ENCODE measurements at places on chromosomes 4 and X.

DNA sequence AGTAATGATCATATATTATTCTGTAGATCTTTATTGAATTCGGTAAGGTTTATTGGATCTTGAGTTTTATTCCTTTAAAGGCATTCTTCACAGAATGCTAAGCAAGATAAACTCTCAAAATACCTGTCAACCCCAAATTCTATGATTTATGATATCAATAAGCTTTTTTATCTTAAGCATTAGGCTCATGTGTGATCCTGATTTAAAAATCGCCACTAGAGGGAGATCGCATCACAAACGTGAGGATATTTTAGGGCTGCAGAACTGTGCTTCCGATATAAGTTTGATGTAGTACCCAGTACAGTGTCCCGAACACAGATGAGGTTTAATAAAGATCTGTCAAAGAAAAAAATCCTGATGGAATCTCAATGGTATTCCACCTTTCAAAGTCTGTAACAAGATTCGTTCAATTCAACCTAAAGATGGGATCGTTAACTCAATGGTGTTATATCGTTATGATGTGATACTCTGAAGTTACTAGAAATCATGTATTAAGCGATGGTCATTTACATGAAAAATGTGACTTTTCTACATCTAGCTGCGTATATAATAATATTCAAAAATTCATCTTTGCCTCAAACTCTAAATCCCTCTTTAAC lies 169.0 kb downstream of the CORIN start:
- no peak for DNase-seq

- DNase-seq = no peak
Measured at GRCh38 chr4:11954093-11954492, 525.4 kb upstream of the HS3ST1 start.

DNA sequence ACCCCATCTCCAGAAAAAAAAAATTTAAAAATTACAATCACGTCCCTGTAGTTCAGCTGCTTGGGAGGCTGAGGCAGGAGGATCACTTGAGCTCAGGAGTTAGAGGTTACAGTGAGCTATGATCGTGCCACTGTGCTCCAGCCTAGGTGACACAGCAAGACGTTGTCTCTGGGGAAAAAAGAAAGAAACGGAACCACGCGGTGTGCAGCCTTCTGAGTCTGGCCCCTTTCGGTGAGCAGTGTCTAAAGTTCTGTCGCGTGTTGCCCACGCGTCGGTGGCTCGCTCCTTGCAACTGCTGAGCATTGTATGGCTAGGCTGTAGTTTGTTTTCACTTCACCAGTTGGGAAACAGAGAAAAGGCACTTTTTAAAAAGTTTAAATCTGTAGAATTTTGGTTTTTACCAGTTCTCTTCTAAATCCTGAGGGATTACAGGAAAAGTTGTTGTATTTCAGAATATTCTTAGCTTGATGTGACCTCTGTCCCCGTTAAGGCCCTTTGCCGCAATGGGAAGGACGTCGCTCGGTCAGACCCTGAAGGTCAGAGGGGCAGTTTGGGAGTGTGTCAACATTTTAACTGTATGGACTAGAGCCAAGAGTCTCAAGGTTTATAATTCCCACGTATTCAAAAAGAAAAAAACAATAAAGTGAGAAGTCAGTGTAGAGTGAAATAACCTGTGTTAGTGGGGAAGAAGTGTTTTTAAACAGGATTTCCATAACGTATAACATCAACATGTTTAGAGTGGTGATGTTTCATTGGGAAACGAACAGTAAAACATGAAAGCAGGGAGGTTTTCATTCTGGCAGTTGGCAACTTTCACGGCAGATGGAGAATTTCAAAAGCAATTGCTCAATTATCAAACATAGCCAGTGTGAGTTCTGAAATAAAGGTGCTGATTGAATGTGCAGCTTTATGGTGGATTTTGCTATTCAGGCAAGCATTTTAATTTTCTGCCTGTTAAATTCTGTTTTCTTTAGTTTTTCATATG lies 45.8 kb upstream of the MSANTD1 start:
- peak; percentile 11 for DNase-seq

GRCh38 chr4:186500721-186501304 lies 54.6 kb downstream of the MTNR1A start:
- DNase-seq = no peak

- no peak for DNase-seq
Measured at GRCh38 chr4:101103381-101104142, 243.8 kb downstream of the PPP3CA start.

- DNase-seq = no peak
Measured at GRCh38 chr4:126955292-126956183, 677.2 kb upstream of the INTU start.

GRCh38 chrX:131854581-131854980 lies 168.5 kb upstream of the STK26 start:
- no peak for DNase-seq

GRCh38 chr4:121989715-121990114 lies 37.9 kb upstream of the TRPC3 start:
- no peak for DNase-seq

- DNase-seq = no peak
Measured at GRCh38 chr4:165184220-165184619, 23.1 kb upstream of the KLHL2 start.

DNA sequence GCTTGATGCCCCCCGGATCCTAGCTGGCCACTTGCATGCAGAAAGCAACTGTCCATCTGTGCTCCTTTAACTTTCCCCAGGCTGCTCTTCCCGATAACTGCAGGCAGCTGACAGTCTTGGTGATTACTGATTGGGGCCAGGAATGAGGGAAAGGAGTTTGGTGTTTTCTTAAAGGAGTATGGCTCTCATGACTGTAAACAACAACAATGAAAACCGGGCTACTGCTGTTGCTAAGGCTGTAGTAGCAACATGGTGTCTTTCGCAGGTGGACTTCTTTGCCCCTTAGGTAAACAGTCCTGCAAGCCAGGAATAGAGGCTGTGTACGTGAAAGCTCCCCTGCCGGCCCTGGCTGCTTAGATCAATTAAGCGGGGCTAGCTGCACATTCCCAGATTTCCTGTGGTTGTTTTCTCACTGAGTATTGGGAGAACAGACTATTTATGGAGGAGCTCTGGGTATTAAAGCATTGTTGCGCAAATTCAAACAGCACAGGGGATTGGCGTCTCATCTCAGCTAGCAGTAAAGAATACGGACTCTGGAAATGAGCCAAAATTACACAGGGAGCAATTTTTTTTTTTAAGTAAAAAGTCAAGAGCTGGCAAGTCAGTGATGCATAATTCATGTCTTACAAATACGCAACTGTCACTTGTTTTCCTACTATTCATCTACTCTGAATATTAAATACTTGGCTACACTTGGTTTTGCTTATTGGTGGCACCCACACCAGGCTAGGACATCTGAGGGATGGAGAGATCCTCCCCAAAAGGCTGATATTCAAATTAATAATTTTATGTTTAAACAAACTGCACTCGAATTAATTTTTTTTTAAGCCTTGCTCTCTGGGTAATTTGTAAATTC lies 61.6 kb upstream of the NAP1L5 start:
- no peak for DNase-seq

GRCh38 chrX:130793975-130794374 lies 109.0 kb downstream of the ENOX2 start:
- no peak for DNase-seq

GRCh38 chrX:155127940-155128339 lies 56.6 kb downstream of the BRCC3 start:
- no peak for DNase-seq

- no peak for DNase-seq
Measured at GRCh38 chrX:13664020-13664419, 11.1 kb downstream of the TCEANC start.

DNA sequence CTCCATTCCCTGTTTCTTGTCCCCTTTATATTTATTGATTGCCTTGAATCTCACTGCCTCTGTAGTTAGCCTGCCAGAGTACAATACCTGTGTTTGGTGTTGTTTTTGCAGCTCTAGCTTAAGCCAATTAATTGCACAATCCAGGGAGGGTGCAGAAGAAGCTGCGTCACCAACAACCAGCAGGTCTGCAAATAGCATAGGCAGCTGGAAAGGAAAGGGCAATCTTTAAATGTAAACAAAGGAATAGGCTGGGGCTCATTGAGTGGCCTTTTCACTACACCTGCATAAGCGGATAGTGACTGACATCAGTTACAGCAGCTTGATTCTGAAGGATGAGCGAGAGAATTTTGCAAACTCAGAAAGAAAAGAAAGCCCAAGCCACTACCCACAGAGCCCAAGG lies 106.8 kb upstream of the RAI2 start:
- no peak for DNase-seq

GRCh38 chr4:147801820-147802219 lies 69.9 kb downstream of the ARHGAP10 start:
- no peak for DNase-seq

DNA sequence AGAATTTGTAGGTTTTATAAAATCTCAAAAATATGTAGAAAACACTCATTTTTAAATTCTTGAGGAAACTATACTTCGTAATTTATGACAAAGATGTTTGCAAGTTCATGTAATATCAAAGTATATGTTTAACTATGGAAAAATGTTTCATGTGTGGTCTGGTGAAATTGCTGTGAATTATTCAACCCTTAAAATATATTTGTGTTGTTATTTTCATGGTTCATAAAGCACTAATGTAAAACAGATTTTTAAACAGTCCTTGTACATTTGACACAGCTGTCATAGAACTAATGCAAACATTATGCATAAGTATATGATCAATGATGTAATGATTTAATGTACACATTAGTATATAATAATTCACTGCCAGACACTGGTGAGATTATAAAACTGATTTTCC lies 83.1 kb upstream of the ARSJ start:
- no peak for DNase-seq

GRCh38 chrX:129654652-129655546 lies at the start of gene APLN:
Gene APLN, minus strand, starts transcription at chrX:129654956. Its CDS starts 326 bp downstream, at chrX:129654630.
- no peak for DNase-seq

- DNase-seq = no peak
Measured at GRCh38 chr4:100208964-100209363, 18.7 kb upstream of the DDIT4L start.

DNA sequence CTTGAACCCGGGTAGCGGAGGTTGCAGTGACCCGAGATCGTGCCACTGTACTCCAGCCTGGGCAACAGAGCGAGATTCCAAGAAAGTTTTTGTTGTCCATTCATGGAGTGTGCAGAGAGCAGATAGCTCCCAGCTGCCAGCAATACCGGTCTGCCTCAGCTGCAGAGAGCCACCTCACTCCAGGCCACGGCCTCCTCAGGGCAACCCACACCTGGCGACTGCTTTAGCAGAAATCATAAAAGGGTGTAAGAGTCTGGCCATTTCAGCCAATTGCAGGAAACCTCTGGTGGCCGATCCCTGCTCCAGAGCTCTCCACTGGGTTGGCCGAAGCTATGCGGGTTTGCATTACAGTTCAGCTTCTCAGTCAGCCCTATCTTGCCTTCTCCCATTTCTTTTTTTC lies 227.4 kb upstream of the BCOR start:
- no peak for DNase-seq

DNA sequence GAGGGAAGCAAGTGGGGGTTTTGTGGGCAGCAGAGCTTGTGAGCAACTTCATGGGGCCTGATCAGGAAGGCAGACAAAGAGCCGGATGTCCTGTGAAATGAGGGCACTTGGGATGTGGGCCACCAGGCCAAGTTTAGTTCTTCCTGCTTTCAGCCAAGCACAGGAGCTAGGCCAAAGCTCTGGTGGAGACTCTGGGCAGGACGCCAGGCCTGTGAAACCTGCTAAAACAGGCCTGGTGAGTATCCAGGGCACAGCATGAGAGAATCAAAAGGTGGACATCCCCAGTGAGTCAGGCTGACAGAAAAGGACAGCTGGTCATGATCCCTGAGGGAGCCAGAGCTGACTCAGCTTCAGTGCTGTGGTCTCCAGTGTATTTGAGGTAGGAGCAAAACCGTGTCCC lies 95.7 kb downstream of the NPNT start:
- no peak for DNase-seq

DNA sequence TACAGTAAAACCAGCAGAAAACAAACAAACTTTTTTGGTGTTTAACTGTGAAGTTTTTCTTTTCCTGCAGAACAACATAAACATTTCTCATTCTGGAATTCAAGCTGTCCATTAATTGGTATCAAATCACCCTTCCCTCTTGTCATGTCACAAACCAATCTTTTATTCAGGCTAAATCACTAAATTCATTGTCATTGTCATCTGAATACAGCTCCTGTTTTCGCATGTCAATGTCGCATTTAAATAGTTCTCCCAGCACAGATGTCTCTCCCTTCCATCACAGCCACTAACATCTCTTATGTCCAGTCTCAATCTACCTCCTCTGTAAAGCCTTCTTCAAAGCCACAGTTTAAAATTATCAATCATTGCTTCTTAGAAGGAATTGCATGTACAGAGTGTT lies 192.1 kb upstream of the PCDH10 start:
- DNase-seq = no peak

DNA sequence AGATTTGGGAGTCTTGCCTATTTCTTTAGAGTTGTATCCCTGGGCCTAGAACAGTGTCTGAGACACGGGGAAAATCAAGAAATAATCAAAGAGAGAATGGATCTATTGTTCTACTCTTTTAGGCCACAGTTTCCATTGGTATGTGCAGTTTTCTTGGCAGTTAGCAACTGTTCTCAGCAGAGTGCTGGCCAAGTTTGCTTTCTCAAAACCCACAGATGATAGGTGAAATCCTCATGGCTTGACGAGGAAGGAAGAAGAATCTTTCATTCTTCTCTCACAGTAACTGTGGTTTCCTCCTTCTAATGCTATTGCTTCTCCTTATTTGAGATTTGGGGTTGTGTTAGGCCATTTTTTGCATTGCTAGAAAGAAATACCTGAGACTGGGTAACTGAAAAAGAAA lies 42.2 kb downstream of the AGA start:
- DNase-seq = no peak

- DNase-seq = no peak
Measured at GRCh38 chrX:38672646-38673045, 111.3 kb downstream of the TSPAN7 start.

DNA sequence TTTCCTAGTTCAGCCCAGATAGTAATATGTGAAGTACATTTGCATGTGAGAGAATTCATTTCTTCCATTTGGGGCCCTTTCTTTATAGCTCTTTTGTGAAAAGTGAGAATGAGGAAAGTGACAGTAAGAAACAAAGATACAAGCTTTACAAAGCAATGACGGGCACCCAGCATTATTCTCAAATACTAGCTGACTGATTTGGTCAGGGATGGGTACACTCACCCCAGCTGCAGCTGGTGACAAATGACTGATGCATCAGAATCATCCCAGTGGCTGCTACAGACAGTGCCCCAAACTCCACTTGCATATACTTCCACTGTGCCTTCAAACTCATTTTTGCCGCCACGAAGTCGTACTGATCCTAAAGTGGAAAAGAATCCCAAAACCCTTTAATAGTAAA lies 14.8 kb downstream of the PRSS12 start:
- no peak for DNase-seq

GRCh38 chr4:15006416-15007024 lies 4.2 kb downstream of the CPEB2 start:
- no peak for DNase-seq

DNA sequence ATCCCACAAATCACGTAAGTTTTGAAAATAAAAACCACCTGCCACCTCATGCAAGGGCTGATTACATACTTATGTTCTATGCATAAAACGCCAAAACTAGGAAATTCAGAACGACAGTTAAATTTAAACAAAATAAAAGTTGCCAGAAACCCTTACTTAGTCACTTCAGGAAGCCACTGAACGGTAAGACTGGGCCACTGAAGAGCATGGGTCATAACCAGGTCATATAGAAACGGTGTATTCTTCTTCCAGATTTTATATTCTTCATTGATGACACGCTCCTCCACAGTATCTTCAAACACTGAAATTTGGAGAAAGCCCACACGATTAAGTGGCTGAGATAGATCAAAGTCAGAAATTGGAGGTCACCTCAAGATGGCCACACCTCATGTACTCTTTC lies 1.2 kb downstream of the RBBP7 start:
- DNase-seq = no peak

- no peak for DNase-seq
Measured at GRCh38 chr4:101217353-101218031, 129.8 kb downstream of the PPP3CA start.

GRCh38 chr4:6345096-6345830 lies 75.6 kb downstream of the WFS1 start:
- no peak for DNase-seq

Measured in stimulated activated CD4-positive, alpha-beta T cell treated with anti-CD3 and anti-CD28 coated beads, TNF-alpha, amount 100 ng/mL, for 1 hour (primary cell).